ENCODE measurements at places on chromosomes 5 and 9.

- no peak for DNase-seq
Observed at GRCh38 chr9:127910613-127911205, 6.1 kb downstream of the ST6GALNAC4 start.

GRCh38 chr5:113507601-113508000, 5.9 kb upstream of the YTHDC2 start:
- no peak for DNase-seq

DNA sequence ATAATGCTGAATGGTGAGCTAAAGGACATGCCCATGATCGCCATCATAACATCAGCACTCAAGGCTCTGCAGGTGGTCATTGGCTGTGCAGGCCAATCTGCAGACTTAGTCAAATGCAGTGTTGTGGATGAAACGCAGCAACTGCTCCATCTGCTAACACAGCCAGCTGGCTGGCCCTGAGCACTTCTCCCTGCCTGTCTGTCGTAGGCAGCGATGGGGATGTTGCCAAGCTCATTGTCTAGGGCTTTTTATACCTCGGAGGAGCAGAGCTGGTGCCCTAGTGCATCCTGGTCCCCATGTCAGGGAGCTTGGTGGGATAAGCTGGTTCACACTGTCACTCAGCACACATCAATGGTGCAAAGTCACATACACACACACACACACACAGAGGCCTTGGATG, 189.4 kb downstream of the TENT4A start:
- DNase-seq: no peak

GRCh38 chr9:33166231-33167083, 679 bp downstream of the B4GALT1 start:
- no peak for DNase-seq

DNA sequence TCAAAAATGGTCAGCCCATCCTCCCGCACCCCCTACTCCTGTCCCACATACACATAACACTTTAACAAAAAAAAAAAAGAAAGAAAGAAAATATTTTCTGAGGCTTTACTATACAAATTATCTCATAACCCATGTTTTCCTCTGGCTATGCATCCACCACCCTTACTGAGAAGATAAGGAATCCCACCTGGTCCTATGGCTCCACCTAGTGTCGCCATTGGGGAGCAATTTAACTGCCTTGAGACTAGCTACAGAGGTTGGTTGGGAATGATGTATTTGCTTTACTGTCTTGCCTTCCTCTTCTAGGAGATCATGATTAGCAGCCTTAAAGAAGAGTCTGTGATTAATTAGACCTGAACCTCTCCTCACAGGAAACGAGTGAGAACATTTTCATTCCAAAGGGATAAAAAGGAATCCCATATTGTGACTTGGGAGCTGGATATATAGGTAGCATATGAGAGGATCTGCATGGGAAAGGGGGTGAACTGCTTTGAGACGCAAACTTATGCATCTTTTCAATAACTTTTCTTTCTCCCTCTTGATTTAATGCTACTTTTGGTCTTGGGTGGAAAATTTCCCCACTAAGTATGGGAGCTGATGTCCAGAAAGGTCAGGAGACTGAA, 77.7 kb upstream of the SELENOP start:
- DNase-seq: peak; percentile 15

DNA sequence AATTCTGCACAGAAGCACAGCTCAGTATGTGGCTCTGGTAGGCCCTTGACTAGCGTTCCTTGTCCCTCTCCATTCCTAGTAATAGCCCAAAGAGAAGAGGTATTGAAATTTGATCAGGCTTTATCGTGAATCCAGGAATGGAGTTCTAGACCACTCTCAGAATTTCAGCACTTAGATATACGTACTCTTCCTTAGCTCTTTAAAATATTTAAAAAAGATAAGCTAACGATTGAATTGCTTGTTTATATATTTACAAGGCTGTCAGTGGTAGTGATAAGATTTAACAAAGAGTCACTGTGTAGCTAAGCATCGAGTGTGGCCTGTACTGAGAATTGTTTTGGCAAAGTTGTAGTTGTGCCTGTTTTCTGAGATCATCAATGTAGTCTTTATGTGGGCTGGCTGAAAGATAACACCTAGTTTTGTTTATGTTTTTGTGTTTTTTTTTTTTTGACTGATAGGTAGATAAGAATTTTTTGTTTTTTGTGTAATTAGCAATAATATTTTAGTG, 2.5 kb downstream of the KIAA1958 start:
- no peak for DNase-seq

- no peak for DNase-seq
Observed at GRCh38 chr9:138023394-138024124, 146.0 kb downstream of the CACNA1B start.
